ENCODE measurements at places on chromosomes 4 and X.

- no peak for DNase-seq
These were observed 66.5 kb upstream of the PAGE1 start for GRCh38 chrX:49762175-49762720.

DNA sequence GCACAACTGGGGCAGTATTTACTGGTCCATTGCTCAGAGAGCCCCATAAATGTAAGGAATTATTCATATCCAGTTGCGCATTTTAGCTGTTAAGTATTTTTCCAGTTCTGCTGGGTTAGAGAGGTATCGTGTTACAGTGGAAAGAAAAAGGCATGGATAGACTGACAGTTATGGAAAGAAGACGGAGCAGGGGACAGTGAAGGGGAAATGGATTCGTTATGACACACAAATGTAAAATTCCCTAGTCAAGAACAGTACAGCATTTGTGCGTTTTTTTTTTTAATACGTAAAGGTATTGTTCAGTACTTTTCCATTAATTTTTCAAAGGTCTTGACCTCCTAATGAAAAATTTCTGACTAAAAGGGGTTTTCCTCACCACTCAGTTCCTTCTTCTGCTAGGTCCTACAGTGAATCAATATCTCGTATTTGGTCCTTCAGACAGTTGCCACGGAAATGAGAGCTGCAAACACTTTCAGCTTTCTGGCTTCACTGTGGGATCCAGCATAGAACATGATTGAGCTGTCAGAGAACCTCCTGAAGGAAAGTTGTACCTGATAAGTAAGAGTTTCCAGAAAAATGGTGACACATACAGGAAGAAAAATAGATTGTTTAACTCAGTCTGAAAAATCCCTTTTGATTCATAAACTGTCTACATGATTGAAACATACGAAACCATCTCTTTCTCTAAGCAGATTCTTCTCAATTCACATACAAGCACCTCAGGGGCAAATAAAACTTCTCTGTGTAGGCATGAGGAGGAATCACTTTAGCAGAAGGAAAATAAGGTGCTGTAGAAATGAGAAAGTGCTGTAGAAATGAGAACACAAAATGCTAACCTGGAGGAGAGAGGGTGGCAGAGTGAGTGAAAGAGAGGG, 21.8 kb upstream of the BBS12 start:
- no peak for DNase-seq

GRCh38 chr4:123398853-123399626, 2.4 kb downstream of the SPRY1 start:
- DNase-seq, result peak; percentile 81

DNA sequence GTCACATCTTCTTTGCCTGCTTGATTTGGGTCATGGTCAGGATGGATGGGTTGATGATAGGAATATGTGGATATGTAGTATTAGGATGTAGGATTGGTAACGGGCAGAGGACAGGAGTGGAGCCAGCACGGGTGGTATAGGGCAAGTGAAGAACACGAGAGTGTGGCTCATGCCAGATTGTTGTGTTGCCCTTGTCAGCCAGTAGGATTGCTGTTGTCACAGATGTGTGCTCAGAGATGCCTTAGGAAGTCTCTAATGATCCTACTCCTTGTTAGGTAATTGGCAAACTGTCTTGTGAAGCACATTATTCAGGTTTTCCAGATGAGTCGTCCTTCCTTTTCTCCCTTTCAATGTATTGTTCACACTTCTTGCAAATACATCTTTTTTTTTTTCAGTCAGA, 5.5 kb downstream of the ATP10D start:
- DNase-seq, result no peak

DNA sequence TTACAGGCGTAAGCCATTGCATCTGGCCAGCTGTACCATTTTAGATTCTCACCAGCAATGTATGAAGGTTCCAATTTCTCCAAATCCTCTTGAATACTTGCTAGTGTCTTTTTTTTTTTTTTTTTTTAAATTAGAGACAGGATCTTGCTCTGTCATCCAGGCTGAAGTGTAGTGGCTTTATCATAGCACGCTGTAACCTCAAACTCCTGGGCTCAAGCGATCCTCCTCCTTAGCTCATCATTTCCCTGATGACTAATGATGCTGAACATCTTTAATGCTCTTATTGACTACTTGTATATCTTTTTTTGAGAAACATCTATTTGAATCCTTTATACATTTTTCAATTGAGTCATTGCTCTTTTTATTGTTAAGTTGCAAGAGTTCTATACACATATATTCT, 40.3 kb downstream of the HDAC8 start:
- DNase-seq, result no peak

GRCh38 chr4:183988874-183989273, 83.8 kb downstream of the STOX2 start:
- no peak for DNase-seq

DNA sequence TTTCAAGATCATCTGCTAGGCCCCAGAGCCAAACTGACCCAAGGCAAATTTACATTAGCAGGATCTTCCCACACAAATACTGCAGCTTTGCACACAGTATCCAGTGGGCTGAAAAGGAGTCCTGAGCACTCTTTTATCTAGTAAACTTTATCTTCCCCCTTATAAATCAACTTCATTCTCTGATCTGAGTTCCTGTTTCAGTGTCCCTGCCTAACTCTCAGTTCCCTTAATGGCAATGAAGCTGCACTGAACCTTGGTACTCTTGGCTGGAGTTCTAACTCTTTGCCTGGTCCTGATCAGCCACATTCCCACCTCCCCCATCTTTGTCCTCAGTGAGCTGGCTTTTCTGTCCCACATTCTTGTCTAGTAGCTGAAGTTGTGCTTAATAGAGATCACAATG, 37.4 kb downstream of the EDA2R start:
- no peak for DNase-seq

- DNase-seq, result peak; percentile 83
These were observed 58.0 kb downstream of the SEPTIN11 start for GRCh38 chr4:77007358-77008230.

DNA sequence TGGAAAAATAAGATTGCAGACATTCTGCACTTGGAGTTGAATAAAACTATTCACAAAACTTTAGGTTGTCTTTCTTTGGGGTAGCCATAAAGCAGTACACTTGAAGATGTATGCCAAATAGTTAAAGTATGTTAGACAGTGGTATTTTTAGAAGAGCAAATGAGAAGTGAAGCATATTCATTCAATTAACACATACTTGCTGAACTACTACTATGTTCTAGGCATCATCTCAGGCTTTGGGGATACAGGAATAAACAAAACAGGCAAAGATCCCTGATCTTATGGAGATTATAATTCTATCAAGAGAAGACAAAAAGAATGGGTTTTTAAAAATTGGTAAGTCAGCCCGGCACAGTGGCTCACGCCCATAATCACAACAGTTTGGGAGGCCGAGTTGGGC, 29.0 kb downstream of the RBMX start:
- DNase-seq, result no peak

DNA sequence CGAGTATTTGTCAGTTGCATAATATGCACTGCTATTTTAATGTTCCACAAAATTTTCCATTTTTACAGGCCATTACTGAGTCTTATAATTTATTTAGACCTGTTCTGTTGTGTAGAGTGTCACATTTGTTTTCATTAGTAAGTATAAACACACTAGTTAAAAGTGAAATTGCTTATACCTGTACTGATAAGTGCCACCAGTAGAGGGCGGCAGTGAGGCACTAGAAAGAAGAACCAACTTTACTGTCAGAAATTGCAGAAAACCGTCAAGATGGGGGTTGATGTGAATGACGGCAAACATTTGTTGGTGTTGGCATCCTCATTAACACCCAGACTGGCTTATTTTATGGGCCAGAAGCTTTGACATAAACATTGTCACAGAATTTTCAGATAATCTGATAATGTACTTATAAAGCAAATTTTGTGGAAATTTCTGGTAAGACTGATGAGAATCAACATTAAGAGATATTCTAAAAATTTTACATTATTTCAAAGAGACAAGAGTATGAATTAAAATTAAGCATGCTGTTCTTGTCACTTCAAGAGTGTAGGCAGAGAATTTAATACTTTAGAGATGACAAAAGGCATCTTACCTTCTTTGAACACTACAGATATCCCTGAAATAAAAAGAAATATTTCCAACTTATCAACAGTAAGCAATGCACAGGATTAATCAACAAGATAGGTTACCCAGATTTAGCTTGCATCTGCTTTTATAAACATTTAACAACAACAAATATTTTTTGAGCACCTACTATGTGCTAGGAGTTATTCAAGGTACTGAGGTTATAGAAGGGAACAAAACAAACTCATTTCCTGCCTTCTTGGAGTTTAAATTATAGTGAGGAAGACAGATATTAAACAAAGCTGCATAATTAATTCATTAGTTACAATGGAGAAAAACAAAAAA, 24.9 kb downstream of the ALPK1 start:
- peak; percentile 83 for DNase-seq

- no peak for DNase-seq
These were observed 14.2 kb upstream of the IL3RA start for GRCh38 chrX:1322393-1322792.

GRCh38 chr4:156795727-156796126, 175.9 kb downstream of the PDGFC start:
- no peak for DNase-seq

DNA sequence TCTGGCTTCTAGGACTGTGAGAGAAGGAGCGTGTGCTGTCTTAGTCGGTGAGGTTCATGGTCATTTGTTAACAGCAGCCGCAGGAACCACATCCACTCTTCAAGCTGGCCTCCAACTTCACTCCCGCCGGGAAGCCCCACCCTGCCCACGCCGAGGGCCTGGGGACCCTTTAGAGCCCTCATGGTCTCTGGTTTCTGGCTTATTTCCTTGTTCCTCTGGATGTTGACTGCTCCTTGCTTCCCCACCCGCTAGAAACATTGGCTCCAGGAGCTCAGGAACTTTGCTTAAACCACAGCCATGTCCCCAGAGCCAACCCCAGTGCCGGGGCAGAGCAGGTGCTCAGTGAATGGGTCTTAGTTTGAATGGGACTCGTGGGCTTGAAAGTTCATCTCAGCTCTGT, 40.8 kb downstream of the HTRA3 start:
- no peak for DNase-seq

All from adipocyte (in vitro differentiated cells).